ENCODE measurements at places on chromosomes 5 and 9.

- no peak for DNase-seq
Measured at GRCh38 chr5:91038180-91038808, 344.8 kb downstream of the ARRDC3 start.

GRCh38 chr5:154174091-154174490 is 16.4 kb upstream of the GALNT10 start:
- no peak for DNase-seq

- DNase-seq, result no peak
Measured at GRCh38 chr5:123037104-123037418, 536 bp upstream of the PPIC start.

DNA sequence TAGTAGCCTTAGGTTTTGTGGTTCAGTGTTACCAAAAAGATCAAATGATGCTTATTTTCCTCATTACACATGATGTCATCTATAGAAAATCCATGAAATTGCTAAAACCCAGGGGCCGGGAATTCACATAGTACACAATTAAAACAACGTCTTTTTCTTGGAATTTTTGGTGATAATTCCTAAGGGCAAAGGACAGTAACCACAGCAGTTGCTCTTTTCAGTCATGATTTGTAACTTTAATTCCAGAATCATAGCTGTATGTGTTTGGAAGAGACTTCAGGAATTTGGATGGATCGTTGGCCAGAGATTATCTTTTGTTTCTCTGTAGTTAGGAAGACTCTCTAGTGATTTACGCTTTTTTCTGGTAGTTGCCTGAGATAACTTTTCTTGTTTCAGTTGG is 748.7 kb downstream of the TLE4 start:
- no peak for DNase-seq

- DNase-seq, result no peak
Measured at GRCh38 chr5:157494178-157494832, 34.3 kb downstream of the NIPAL4 start.

DNA sequence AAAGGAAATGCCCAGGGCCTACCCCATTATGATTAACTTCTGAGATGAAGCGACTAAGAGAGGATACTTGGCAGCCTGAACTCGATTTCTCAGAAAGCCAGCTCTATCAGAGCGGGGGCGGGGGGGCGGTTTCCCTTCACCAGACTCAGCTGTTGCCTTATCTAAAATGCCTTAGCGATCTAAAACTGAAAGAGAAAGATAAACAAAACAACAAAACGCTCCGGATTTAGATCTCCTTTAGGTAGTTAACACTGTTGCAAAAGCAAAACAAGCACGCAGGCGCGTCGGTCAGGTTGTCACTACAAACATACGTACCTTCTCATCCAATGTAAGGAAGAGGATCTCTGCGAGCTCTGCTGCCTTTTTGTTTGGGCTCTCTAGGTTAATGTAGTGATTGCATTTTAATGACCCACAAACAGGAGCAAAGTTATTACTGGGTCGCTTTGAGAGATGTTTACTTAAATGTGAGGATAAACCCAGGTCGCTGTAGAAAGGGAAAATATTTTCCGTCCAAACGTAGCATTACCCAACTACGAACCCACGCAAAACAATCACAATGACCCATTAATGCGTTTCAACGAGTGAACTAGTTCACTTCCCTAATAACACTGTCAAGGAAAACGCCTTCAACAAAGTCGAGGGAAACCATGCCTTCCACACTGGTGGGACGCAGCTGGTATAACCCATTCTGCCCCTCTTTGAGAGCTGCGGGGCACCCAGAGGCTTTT is 982 bp downstream of the EPB41L4A start:
- peak; percentile 29 for DNase-seq

- no peak for DNase-seq
Measured at GRCh38 chr5:140794595-140795258, at the start of gene PCDHA2. TSS of gene PCDHA2 (plus strand) at chr5:140794852.

DNA sequence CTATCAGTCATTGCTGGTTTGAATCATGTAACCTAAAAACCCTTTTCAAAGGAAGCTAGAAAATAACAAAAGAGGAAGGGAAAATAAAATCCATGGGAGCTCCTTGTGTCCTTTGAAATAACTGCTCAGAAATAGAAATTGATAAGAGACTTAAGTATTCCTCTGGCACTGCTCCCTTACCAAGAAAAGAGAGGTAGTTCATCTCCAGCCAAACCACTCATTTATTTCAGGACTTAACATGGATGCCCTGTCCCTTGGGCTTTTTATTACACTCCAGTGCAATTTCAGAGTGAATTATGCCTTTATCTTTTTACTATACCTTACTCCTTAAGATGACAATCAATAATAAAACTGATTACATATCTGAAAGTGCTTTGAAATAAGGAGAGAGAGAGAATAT is 61.0 kb downstream of the MUSK start:
- no peak for DNase-seq

DNA sequence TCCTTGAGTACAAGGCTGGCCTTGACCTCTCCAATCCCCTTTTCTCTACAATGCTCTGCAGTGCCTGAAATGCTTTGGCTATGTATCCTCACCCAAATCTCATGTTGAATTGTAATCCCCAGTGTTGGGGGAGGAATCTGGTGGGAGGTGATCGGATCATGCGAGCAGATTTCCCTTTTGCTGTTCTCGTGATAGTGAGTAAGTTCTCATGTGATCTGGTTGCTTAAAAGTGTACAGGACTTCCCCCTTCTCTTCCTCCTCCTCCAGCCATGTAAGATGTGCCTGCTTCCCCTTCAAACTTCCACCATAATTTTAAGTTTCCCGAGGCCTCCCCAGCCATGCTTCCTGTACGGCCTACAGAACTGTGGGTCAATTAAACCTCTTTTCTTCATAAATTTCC is 28.5 kb upstream of the AKNA start:
- DNase-seq, result no peak

- DNase-seq, result no peak
Measured at GRCh38 chr5:57576317-57576716, 93.7 kb upstream of the ACTBL2 start.

DNA sequence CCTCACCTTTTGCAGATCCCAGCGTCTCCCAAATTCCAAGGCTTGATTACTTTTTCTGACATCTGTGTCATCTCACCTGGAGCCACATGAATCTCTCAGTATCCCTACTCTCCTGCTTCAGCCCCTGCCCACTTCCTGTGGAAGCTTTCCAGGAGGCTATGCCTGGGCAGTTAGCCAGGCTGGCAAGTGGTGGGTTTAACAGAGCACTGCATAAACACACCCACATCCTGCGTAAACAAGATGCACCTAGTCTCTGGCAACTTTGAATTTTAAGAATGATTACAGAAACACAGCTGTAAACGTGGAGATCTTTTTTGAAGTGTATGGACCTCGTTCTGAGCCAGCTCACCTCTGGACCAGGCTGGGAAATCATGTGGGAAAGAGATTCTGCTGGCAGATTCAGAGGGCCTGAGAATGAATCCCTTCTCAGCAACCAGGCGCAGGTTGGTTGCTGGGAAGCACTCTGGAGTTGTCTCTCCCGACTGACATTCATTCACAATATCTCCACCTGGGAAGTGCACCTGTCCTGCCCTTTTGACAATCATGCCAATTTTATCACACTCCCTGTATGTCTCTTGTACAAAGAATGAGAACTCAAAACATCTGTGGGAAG is 55.7 kb upstream of the FANCC start:
- no peak for DNase-seq

GRCh38 chr5:168710706-168711105 is 131.5 kb upstream of the PANK3 start:
- DNase-seq, result no peak

GRCh38 chr5:176736931-176737745 is 73.2 kb upstream of the UNC5A start:
- DNase-seq, result no peak

- no peak for DNase-seq
Measured at GRCh38 chr9:131273856-131274673, 2.2 kb downstream of the FAM78A start.
